H9 (cell line): ENCODE measurements at places on chromosomes 3 and 15.

DNA sequence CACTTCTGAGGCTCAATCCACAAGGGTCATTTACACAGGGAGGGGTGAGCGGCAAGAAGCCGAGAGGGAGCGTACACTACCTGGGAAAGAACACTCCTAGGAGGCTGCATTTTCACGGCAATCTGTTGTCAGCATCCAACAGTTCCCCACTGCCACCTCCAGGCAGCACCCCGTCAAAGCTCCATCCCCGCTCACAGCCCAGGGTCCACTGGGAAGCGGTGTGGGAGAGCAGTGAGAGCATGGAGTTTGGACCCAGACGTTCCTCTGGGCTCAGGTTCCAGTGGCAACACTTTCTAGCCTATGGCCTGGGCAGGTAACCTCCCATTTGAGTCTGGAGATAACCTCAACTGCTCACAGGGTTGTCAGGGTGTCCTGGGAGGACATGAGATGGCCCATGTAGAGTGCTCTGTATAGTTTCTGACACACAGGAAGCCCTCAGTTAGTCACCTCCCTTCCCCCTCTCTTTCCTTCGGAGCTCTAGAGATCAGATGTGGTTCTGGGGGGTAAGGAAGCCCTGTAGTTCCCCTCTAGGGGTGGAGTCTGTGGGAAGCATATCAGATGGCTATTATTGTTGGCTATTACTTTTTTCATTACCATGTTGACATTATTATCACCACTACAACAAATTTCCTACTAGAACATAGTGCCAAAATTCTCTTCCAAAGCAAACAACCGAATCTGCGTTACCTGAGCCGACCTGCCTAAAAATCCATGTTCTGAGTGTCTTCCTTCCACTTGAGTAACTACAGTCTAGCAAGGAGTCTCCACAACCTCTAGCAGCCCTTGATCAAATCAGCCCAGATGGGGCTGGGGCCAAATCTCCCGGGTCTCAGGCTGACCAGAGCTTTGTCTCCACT is 29.1 kb downstream of the RUVBL1 start:
- DNase-seq: no peak

GRCh38 chr15:71104636-71105035 is 10.6 kb upstream of the THSD4 start:
- no peak for DNase-seq

- no peak for DNase-seq
These were observed 28.2 kb upstream of the SOX2 start for GRCh38 chr3:181683563-181683962.

DNA sequence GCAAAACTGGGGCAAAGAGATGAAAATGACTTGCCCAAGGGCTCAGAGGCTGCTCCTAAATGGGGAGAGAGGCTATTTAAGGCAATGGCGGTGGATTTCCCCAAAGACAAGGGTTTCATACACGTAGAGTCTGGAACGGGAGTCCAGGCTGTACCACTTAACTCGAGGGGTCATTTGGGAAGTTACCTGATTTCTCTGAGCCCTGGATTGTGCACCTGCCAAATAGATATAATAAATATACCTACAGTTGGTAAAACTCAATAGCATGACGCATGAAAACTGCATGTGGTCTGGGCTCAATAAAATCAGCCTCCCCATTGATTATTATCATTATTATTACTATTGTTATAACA is 1.3 kb upstream of the ITPR1 start:
- DNase-seq: no peak
